ENCODE measurements at places on chromosomes 13 and 19.

GRCh38 chr19:41531438-41532311 lies 44.3 kb upstream of the CEACAM21 start:
- peak; percentile 83 for DNase-seq

DNA sequence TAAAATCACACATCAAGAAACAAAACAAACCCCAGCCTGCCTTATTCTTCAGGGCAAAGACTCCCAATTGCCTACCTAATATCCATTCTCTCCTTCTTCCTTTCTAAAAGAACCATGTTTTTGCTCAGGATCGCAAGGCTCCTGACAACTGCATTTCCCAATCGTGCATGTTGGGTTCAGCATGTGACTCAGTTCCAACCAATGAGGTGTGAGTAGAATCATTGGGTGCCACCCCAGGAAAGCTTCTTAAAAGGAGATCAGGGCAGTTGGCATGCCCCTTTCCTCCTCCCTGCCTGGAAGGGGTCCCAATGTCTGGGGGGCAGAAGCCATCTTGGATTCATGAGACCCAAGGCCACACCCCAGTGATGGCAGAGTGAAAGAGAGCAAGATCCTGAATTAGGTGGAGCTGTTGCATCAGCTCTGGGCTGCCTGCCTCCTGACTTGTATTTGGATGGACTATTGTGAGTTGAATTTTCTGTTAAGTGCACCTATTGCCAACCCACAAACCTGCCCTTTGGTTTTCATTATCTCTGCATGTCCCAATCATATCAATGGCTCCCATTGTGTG lies 26.0 kb upstream of the UBAC2 start:
- no peak for DNase-seq

DNA sequence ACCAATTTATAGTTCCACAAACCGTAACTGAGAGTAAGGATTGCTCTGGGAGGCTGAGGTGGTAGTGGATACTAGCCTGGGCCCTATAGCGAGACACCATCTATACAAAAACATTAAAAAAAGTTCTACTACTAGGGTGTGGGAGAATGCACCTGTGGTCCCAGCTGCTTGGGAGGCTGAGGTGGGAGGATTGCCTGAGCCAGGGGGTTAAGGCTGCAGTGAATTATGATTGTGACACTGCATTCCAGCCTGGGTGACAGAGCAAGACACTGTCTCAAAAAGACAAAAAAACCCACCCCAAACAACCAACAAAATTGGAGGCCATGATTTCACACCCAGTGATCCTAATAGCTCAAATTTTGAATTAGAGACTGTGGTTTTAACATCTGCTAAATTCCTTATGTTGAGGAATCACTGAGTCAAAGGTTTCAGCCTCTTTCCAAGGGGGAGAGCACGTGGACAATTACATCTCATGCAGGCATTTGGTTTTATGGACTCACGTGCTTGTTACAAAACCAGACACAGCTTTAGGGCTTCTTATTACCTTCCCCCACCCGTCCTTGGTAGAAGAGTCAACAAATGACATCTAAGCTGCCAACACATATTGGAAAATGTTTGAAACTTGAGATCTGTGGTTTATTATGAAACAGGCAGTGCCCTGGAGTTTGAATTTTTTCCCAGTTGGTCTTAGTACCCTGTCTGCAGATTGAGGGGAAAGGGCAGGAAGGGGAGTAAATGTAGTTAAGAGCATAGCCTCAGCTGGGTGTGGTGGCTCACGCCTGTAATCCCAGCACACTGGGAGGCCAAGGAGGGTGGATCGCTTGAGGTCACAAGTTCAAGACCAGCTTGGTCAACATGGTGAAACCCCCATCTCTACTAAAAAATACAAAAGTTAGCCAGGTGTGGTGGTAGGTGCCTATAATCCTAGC lies 18.5 kb downstream of the CYP2A6 start:
- DNase-seq: no peak

DNA sequence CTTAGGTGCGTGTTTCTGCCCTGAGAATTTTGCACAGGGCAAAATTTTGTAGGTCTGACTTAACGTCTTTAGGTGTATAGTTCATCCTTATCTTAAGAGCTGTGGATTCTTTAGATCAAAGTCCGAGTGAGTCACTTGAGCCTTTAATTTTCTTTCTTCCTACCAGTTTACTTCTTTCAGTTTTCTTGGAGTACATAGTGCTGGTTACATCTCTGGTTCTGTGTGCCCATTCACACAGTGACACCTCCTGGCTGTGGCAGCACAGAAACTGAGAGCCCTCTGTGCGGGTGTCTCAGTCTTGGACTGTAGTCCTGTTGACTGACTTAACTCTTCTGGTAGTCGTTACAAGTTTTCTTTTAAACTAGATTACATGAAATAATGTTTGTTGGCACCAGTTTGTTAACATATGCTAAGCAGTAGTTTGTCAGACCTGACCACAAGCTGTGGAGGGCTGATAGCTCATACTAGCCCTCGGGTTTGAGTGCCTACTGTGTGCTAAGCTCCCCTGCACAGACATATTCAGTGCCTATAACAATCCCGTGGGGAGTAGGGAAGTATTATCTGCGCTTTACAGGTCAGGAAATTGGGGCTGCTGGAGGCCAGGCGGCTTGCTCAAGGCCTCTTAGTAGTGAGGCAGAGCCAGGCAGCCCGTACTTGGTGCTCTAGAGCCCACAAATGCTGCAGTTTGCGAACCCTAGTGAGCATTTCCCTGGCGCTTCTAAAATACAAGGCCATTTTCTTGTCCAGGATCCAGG lies 1.6 kb downstream of the GATAD2A start:
- DNase-seq: peak; percentile 52

GRCh38 chr13:107104631-107105030 lies 536.7 kb upstream of the ARGLU1 start:
- no peak for DNase-seq

- peak; percentile 45 for DNase-seq
These were observed 29.6 kb upstream of the RCBTB2 start for GRCh38 chr13:48562296-48563066.

GRCh38 chr19:58538257-58539168 lies 5.4 kb upstream of the TRIM28 start:
- peak; percentile 51 for DNase-seq

- DNase-seq: no peak
These were observed 18.3 kb downstream of the KCNN1 start for GRCh38 chr19:17985037-17985818.

- DNase-seq: no peak
These were observed 23.9 kb upstream of the URAD start for GRCh38 chr13:28012383-28012782.

DNA sequence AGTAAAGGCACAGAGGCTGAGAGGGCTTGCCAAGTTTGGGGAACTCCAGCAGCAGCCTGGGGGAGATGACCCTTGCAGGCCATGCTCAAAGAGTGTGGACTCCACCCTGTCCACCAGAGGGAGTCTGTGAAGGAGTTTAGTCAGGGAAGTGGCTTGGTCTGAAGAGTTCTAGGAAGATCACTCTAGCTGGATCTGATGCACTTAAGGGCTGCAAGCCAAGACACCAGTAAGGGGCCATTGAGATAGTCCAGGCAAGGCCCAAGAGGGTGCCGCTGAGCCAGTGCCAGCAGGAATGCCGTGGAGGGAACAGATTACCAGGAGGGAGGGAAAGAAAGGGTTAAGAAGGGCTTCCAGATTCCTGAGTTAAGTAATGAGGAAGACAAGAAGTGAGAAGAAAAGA lies 68.7 kb downstream of the ZAR1L start:
- peak; percentile 29 for DNase-seq

DNA sequence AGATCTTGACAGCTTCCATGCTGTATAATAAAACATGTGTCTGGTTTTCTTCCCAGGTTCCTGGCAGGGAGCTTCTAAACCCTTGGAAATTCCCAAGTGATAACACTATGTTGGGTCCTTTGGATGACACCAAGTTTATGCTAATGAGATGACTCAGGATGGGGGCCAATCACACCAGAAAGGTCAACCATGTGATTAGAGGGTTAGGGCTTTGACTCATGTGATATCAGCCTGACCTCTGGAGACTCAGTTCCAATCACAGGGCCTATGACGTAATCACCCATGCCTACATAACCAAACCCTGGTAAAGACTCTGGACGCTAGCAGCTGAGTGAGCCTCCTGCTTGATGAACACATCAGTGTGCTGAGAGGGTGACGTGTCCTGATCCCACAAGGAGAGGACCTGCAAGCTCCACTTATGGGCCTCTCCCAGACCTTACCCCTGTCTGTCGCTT lies 203.6 kb downstream of the DCLK1 start:
- DNase-seq: no peak

- DNase-seq: no peak
These were observed 14.7 kb downstream of the LRCH1 start for GRCh38 chr13:46567671-46568070.

DNA sequence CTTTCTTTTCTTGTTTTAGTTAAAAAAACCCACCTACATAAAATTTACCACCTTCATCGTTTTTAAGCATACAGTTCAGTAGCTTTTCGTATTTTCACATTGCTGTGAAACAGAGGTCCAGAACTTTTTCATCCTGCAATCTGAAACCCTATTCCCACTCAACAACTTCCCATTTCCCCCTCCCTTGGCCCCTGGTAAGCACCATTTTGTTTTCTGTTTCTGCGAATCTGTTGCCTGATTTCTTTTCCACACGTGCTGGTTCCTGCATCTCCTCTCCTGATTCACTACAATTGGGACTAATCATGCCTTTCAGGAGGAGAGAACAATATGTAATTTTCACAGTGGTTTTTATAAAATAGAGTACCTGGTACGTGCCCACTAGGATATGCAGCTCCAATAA lies 149.2 kb upstream of the RNF113B start:
- no peak for DNase-seq

DNA sequence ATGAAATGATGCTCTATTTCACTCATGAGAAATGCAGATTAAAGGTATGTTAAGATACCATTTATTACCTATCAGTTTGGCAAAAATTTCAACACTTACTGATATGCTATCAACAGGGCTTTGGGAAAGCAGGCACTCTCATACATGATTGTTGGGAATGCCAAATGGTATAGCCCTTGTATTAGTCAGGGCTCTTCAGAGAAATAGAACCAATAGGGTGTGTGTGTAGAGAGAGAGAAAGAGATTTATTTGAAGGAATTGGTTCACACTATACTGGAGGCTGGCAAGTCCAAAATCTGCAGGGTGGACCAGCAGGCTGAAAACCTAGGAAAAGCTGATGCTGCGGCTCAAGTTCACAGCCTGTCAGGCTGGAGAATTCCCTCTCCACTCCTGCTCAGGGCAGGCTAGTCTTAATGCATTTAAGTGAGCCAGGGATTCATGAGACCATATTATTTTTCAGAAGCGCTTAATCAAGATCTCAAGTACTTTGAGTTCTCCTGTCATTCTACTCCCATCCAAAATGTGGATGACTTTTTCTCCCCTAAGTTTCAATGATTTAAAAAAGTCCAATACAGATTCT lies 72.4 kb downstream of the NHLRC3 start:
- no peak for DNase-seq

DNA sequence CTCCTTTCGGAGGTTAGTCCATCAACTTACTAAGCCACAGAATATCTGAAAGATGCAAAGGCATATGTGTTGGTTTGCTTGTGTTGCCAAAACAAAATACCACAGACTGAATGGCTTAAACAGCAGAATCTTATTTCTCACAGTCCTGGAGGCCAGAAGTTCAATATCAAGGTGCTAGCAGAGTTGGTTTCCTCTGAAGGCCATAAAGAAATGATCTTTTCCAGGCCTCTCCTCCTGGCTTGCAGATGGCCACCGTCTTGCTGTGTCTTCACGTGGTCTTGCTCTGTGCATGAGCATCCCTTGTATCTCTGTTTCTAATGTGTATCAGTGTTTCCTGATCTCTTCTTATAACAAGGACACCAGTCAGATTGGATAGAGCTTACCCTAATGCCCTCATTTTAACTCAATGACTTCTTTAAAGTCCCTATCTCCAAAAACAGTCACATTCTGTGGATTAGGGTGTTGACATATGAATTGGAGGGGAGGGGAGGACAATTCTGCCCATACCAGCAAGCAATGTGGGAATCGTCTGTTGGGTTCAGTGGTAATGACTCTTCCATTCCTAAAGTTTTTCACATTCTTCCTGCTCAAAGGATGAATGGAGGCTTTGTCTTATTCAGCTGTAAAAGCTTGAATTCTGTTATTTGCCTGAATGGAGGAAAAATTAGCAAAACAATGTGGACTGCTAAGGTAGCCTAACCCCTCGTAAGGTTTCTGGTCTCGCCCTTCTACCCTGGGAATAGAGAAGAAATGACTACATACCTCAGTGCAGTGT lies 715.7 kb downstream of the DIAPH3 start:
- no peak for DNase-seq

DNA sequence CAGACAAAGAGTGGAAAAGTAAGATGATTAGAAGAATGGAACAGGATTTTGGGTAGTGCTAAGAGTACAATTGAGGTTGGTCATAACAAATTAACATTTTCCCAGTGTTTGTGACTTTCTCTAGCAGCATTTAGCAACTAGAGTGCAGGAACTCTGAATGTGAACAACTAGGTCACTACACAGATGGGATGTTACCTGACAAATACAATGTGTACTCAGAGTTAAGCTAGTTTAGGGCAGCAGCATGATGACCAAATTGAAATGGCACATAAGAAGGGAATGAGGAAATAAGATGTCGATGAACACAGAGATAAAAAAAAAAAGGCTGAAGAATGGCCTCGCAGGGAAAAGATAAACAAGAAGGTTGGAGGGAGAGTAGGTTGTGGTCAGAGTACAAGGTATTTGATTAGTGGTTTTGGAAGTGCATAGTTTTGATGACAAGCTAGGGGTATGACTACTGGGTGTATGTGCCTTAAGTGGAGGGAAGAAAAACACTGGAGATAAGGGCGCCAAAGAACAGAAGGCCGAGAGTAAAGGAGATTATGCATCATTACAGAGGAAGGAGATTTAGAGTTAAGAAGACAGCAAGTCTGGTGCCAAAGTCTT lies 381.1 kb downstream of the FGF14 start:
- DNase-seq: no peak

Measured in activated naive CD4-positive, alpha-beta T cell treated with anti-CD3 and anti-CD28 coated beads, Interleukin-2, amount 50 U/mL, for 16 hours (primary cell).